Activated T-helper 9 cell treated with anti-CD3 and anti-CD28 coated beads, Interleukin-2, amount 50 U/mL, for 16 hours (primary cell): ENCODE measurements at places on chromosomes 5 and 9.

DNA sequence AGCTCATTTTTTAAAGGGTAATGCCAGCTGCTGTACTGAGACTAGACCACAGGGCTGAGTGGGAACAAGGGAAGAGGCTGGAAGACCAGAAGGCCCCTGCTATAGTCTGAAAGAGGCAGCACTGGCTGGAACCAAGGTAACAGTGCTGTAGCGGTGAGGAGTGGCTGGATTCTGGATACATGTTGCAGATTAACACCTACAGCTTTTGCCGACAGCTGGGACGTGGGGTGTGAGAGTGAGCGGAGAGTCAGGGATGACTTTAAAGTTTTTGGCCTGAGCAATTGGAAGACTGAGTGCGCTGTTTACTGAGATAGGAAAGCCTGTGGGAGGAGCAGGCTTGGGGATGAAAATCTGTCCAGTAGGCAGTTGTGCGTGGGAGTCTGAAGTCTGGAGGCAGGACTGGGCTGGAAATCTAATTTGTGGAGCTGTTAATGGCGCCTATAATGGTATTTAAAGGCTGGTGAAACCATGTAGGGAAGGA, 26.5 kb downstream of the AQP7 start:
- DNase-seq: no peak

DNA sequence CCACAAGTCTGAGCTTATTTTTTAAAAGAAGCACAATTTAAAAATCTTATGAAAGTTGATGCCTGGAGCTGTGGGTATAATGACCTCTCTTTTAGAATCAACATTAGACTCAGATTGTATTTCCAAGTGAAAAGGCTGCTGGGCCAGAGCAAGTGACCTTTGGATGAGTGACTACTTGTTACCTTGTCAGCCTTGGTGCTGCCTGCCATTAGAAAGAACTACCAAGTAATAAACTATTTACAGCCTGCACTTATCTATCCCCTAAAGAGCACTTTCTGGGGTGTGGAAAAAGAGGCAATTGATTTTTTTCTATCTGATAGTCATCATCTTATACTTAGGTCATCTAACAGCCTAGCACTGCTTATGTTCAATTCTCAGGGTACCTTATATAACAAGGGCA, 134.9 kb upstream of the FBXL17 start:
- no peak for DNase-seq

DNA sequence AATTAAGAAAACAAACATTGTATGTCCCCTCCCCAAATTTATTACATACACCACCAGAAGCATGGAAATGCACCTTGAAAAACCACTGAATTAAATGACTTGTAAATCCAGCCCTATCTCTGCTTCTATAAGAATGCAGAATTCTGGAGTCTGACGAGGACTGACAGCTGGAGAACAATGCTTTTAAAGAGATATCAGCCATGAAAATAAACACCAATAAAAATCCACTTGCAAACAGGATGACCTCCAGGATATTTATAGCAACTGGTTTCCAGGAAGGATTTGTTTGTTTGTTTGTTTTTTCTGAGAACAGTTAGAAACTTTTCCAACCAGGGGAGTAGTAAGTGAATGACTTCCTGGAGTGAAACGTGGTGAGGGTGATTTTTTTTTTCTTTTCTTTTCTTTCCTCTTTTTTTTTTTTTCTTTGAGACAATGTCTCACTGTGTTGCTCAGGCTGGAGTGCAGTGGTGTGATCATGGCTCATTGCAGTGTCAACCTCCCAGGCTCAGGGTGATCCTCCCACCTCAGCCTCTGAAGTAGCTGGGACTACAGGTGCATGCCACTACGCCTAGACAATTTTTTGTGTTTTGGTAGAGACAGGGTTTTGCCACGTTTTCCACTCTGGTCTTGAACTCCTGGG, 38.7 kb upstream of the SLC36A1 start:
- no peak for DNase-seq

- no peak for DNase-seq
Measured at GRCh38 chr5:139410993-139411828, 7.3 kb upstream of the SPATA24 start.

DNA sequence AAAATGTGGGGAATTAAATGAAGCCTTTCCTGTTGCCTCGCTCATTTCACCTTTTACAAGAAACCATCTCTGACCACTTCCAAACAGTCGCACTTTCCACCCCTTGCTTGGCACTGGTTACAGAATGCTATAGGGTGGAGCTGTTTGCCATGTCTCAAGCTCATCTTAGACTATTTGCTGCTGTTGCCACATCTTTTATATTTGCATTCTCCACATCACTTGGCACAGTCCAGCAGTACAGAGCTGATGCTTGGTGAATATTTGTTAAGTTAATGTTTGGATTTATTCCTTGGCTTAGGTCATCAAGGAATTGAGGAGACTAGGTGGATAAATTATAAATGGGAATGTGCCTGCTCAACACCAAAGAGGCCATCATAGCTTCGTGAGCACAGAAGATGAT, 53.2 kb downstream of the GNA14 start:
- no peak for DNase-seq

DNA sequence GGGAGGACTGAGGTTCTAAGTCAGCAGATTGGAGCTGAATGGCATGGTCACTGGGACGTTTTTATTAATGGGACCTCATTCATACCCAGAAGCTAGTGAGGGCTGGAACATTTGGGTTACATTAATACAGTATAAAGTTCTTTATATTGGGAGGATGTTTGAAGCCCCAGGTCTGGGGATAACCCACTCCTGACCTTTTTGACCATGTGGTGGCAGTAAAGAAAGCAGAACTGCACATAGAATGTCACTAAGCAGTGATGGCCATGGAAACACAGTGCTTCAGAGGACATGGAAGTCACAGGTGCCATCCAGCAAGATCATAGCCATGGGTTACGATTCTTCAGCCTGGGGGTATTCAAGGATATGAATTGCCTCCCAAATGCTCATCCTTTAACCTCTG, 176.0 kb downstream of the ATP10B start:
- DNase-seq: no peak

- DNase-seq: no peak
Measured at GRCh38 chr9:123411636-123412035, 55.6 kb downstream of the CRB2 start.

DNA sequence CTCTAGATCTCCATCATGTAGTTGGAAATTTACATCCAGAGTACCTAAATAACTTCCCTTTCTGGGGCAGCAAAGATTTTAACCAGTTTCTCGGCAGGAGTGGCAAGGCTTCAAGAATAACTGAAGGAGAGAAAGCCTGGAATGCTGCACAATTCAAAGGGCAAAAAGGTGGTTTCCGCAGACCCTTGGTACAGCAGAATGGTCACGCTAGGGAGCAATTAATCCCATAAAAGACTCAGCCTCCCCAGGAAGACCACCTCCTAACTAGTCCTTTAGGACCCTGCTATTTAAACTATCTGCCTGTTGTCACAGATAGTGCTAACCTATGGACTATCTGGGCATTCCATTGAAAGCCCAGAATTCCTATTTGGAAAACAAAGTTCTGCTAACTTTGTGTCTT, 3.6 kb downstream of the HTR1A start:
- DNase-seq: no peak

GRCh38 chr5:170782438-170782837, 1.1 kb upstream of the GABRP start:
- DNase-seq: no peak

DNA sequence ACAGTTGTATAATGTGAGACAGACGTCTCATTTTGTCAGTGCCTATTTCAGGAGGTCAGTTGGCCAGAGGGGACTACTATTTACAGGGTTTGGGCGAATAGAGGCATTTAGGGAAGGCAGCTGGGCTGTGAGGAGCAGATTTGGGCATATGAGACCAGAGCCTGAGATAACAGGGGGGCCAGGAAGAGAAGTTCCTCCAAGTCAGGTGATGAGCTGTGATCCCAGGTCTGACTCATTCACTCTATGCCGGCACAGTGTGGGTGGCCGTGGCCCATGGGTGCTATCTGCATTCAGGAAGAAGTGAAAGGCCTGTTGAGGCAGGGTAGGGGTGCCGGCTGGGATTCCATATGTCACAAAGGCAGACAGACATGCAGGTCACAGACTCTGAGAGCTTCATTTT, 142.8 kb downstream of the PDZD2 start:
- DNase-seq: no peak

DNA sequence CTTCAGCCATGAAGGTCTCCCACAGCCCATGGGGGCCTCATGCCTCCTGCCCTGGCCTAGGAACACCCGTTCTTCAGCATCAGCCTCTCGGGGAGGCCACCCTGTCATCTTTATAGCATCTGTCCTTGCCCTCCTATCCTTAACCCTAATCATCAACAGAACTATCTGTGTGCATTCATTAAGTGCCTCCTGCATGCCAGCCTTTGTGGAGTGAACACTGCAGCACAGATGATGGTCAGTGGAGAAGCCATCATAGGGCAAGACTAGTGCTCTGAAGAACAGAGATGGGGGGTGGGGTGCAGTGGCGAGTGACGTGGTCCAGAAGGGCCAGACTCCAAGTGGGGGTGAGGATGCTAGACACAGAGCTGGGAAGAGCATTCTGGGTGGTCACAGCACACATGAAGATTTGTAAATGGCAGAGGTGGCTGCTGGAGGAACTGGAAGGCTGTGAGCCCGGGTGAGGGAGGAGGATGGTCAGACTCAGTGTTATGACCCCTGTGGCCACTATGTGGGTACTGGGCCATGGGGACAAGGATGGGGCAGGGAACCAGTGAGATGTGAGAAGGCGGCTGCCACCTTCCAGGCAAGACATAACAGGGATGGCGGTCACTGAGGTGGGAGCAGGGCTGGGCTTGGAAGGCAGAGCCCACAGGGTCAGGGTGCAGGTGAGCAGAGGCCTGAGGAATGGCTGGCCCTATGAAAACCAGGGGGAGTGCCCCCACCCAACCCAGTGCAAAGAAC, 3.6 kb upstream of the CARD19 start:
- DNase-seq: no peak

DNA sequence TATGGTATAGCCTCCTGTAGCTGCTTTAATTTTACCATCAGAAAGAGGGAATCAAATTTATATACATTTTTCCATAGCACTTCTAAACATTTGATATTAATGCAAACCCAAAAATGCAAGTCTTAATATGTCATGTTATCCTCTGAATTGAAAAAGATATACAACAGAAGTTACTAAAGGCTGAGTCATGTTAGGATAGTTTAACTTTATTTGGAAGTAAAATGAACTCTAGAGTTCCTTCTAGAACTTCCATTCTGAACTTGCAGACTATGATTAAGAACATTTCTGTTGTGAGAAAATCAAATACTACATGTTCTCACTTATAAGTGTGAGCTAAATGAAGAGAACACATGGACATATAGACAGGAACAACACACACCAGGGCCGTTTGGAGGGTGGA, 317.3 kb upstream of the PRR16 start:
- DNase-seq: no peak

DNA sequence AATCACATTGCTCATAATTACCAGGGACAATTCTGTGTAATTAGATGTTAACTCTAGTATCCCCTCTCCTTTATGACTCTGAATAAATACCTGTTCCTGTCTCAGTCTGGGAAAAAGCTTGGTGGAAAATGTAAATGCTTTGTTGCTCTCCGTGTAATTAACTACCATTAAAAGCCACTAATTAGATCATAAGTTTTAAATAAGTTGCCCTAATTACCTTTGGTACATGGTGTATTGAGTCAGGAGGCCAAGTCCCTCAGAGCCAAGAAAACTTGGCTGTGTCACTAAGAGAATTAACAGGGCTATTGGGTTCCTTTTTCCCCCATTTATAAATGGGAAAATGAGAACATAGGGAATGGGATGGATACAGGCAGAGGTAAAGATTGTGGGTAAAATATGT, 617.6 kb downstream of the TLR4 start:
- DNase-seq: no peak

DNA sequence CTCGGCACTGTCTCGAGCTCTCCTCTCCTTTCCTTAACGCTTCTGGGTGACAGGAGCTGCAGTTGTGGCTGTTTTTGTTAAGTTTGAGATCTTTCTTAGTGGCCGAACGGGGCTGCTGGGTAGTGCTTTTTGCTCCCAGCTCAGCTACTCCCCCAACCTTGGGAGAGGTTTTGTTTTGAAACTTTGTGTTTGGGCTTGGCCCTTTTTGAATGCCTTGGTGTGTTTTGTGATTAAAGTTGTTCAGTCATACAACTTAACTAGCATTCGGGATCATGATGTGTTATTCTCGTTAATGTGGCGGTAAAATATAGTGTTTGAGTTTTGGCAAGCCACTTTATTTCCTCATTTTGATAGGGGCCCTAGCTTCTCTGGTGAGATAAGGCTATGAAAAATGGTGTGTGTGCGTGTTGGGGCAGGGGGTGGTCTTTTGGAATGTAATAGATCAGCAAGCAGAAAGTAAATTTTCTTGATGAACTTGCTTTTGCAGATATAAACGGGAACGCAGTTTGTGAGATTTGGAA, 1.1 kb downstream of the KDM3B start:
- DNase-seq: no peak

DNA sequence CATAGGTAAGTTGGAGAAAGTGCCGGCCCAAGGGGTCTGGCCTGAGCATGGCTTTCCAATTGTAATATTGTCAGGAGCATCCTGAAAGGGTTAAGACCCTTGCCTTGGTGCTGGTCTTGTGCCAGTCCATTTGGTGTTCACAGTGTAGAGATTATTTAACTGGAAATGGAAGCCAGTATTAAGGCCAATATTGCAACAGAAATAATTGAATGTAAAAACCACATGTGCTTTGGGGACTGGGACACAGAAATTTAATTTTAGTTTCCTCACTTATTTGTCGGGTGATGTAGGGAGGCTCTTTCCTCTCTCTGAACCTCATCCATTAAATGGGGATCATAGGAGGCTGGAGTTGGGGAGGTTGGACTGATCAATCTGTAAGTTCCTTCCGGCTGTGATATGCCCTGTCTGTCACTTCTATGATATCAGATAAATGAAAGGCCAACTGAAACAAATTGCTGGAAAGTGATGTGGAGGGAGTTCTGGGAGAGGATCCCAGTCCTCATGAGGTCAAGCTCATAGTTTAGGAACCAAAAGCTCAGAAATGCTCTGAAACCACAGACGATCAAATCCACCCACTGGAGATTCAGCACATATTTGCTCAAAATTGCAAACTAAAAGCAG, 54.8 kb upstream of the COL15A1 start:
- DNase-seq: no peak

DNA sequence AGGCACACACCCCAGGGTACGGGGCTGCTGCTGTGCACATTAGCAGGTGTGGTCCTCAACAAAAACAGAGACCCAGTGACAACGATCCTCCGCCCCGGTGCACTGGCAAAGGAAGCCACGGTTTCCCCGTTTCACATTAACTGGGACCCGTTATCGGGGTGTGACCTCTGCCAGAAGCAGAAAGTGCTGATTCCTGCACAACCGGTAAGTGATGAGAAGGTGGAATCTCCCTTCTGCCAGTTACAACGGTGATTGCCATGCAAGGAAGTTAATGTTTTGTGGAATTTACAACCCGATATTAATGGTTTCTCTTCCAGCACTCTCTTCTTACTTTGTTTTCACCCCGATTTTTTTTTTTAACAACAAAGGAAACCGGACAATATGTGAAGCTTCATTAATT, 294.9 kb upstream of the IRX1 start:
- DNase-seq: no peak
